ENCODE measurements at places on chromosomes 5 and 9.

GRCh38 chr9:96660692-96661248, 5.7 kb upstream of the PRXL2C start:
- no peak for DNase-seq

DNA sequence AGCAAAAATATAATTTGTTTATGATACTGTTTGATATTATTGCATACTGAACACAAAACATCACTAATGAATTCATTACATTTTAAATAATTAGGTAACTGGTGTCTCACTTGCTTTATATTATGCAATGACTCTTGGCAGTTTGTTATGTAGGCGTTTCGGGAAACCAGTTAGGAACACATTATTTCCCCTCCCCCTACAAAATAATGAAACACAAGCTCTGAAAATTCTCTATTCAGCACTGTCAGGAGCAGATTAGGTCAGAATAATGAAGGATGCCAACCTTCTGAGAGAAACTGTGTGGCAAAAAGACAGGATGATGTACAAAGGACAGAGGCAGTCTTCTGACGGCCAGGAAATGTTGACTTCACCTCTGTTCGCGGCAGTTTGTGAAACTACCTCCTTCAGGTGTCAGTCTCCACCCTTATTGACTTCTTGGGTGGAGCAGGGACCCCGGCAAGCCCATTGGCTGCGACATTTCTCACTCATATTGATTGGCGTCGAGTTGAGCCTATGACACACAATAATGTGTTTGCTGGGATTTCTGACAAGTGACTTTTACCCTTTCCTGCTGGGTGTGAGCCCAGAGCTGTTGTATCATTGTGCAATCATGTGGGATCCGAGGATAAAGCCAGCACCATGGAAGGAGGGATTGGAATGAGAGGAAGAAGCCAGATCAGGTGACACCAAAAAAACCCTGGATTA, 33.9 kb downstream of the SH3PXD2B start:
- DNase-seq, result peak; percentile 80

DNA sequence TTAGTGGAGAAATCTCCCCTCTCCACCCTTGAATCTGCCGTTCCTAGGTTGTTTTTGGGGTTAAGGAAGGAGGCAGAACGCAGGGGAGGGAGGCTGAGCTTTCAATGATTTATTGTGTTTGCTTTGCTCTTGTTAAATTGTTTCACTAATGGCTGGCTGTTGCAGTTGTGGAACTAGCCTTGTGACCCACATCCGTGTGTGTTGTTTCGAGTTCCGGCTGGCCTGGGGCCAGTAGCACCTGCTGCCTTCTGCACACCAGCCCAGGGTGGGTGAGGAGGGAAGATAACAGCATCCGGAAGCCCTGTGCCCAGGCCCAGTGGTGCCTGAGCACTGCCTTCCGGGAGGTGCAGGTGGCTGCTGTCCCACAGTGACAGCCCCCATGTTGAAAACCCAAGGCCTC, 3.6 kb downstream of the ERGIC1 start:
- no peak for DNase-seq

GRCh38 chr5:174491265-174491664, 233.1 kb upstream of the MSX2 start:
- DNase-seq, result no peak

DNA sequence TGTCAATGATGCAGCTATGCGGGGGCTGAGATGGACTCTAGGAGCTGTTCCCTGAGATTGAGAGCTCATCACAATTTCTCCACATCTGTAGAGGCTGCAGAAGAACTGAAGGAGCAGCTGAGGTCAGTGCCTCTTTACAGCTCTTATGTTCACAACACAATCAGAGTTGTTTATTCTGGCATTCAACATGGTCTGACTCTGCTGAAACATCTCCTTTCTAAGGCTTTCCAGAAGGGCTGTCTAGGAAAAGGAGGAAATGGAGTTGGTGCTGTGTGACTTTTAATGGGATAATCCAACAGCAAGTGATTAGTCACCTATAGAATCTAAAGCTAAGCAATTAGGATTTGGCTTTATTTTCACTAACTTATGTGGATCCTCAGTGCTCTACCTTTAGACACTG, 6.0 kb downstream of the POU5F2 start:
- no peak for DNase-seq

DNA sequence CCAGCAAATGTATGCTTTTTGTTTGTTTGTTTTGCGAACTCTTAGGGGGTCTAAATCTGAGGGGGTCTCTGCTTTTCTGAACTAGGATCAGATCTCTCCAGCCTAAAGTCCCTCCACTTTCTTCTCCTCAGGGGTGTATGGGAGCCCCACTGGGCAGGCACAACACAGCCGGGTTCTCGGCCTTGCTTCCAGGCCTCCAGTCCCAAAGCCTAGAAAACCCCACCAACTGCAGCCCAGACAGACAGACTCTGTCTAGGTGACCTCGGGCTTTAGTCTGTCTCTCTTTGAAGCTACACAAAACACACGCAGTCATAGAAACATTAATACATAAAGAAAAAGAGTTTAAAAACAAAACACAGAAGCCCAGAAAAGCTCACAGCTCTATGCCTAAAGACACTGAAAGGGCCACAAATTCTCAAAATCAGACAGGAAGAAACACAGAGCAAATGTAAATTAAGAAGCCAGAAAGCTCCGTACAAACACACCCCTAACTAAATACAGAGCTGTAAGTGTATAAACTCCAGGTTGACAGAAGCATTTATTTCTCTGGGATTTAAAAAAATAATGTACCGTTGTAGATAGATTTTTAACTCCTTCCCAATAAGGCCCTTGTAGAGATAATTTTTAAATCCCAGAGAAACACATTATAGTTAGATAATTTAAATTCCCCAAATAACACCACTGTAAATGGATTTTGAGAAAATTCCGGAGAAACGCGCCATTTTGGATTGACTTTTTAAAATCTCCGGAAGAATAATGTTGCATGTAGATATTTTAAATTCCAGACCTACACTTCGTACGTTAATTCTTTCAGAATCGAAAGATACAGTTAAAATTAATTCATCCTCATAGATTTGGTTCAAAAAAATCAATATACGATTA, 2.0 kb downstream of the PITX1 start:
- no peak for DNase-seq

- peak; percentile 46 for DNase-seq
Observed at GRCh38 chr9:106753155-106753671, 109.8 kb upstream of the ZNF462 start.

Data from Daoy (cell line).